ENCODE measurements at places on chromosomes 5 and 9.

GRCh38 chr5:102670224-102670836, 84.8 kb upstream of the PAM start:
- DNase-seq: no peak

DNA sequence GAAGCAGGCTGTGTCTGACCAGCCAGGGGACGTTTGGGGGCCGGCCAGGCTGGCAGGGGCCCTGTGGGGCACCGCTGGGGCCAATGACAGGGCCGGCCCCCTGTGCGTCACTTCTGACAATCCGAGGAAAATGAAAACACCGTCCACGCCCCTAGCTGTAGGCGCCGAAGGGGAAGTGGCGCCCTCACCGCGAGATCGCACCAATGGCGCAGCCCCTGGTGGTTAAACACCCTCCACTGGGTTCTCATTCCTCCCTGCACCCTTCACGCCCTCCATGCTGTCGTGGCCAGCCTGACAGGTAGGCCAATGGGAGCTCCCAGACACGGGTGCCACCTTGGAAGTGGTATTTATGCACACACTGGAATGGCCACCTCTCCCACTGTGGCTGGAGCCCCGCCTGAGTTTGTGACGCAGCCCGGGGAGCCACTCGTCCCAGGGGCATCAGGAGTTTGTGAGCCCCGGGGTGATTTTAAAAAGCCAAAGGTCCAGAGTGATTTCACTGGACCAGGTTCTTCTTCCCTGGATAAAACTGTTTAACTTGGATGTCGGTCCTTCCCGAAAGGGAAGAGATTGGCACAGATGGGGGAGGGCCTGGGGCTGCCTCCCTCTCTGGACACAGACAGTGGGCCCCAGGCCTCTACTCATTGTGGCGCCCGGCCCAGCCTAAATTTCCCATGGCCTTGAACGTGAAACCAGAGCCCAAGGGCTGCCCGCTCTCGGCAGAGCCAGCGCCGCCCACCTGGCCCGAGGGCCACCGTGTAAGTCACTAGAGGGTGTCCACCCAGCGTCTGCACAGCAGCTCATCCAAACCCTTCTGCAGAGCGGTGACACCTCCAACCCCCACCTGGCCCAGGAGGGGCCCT, 49.7 kb downstream of the NKD2 start:
- no peak for DNase-seq

DNA sequence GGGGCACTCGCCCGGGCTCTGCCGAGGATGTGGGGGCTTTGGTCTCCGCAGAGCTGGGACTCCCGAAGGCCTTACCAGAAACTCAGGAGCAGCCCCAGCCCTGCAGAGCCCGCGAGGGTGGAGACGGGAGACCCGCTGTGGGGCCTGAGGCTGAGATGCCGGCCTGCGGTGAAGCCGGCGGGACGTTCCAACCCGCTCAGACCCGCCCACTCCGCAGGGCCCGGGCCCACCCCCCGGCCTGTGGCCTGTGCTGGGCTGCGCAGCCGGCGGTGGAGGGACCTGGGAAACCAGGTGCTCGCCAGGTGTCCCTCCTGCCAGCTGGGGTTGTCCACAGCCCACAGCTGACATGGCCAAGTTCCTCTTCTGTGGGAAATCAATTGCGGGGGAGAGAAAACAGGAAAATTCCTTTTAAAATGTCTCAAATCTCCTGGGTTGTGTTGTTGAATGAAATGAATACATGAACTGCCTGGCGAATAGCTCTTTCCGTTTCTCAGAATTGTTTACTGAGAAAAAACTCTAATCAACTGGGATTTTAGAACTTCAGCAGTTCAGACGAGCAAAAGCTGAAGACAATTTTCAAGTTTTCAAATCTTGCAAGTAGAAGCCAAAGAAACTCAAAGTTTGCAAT, 49.0 kb upstream of the IRX4 start:
- DNase-seq: no peak

GRCh38 chr9:135888126-135888765, 19.1 kb downstream of the CAMSAP1 start:
- DNase-seq: no peak

- no peak for DNase-seq
These were observed 38.9 kb downstream of the AHRR start for GRCh38 chr5:360257-361027.

DNA sequence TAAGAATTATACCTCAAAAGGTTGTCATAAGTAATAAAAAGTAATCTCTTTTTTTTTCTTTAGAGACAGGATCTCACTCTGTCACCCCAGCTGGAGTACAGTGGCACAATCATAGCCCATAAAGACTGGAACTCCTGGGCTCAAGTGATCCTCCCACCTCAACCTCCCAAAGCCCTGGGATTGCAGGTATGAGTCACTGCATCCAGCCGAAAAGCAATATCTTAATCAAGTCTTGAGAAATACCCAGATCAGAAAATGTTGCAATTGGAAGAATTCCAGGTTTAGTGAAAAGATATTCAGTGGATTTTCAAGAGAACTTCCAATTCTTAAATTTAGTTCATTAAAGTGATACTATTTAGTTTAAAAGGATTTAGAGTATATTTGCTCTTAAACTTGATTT, 40.9 kb upstream of the IDNK start:
- no peak for DNase-seq

GRCh38 chr5:50365426-50366251, 75.4 kb downstream of the EMB start:
- no peak for DNase-seq

- no peak for DNase-seq
These were observed 96.4 kb upstream of the EDIL3 start for GRCh38 chr5:84480873-84481637.

DNA sequence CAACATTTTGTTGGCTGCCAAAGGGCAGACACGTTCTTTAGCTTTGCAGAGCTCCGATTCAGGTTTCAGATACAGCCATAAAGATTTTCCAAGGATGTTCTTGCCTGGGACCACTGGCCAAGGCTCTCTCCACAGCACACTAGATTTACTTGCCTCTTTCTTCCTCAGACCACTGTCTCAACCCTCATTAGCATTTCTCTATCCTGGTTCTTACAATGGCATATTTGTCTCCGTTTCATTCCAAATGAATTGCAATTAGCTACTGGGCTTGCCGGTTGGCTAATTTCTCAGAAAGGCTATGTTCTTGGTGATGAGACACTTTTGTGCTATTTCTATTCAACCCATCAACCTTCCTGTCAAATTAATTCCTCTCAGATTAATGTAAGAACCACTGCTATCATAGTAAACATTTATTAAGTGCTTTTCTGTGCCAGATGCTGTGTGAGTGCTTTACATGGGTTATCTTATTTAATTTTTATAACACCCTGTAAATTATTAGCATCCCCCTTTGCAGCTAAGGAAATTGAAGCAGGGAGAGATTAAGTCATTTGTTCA, 118.4 kb upstream of the NR3C1 start:
- no peak for DNase-seq

DNA sequence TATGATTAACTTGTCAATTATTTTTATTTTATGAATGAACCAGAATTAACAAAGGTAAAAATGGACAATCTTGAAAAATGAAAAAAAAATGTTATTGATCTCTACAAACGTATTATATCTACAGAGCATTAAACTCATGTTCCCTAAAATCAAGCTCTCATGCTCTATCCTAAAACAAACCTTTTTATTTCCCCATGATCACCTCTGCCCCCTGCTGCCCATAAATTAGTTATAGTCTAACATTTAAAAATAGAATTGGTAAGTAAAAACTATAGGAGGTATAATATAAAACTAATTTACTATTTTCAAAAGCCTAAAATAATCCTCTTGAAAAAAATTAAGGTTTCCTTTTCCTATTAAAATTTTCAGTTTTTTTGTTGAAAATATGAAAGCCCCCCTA, 168.0 kb upstream of the POU5F2 start:
- no peak for DNase-seq

DNA sequence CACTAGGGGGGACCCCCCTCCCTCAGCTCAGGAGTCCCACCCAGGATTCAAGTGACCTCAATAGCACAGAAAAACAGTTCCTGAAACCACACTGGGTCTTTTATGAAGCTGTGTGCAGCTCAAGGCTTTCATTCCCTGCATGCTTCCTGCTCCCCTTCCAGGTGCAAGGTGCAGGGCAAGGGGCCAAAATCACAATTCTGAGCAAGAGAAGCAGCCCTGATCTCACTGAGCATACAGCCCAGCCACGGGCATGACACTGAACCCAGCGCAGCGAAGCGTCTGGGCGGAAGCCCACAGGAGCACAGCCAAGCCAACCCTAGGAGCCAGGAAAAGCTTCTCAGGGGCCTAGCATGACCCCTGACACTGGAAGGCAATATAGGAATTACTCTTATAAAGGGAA, 62.9 kb downstream of the IRX2 start:
- DNase-seq: no peak
